Heart right ventricle (tissue), 16 donors: ENCODE measurements at places on chromosomes 4 and X.
A peak's percentile ranks its signal among the peaks of the same experiment; 100 is the strongest.

DNA sequence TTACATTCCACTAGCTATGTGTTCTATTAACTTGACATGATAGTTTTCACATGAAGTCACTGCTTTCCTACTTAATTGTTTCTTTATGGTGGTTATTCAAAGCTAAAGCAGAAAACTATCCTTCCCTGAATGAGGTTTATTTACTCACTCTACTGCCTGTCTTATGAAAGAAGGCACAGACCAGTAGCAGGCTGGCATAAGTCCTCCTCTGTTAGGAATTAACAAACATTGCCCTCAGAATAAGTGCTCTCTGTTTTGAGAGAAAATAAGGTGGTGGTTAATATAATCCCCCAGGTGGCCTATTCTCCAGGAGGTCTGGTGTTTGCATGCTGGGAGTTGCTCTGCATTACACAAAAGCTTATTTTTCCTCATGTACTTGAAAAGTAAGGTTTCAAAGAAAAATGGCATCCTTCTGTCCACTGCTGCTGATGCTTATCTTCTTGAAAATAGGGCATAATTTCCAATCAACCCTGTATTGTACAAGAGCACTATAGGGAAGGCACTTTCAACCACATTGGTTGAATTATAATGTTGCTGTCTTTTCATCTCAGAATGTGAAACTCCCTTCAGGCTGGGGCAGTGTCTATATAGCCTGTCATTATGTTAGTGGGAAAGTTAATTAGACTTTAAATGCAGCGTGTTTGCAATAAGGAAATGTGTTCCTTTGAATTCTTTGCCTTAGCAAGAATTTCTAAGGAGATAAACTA is 119.7 kb upstream of the TBC1D9 start:
- DNase-seq = no peak
- no peaks in the 10 kb centered on the region for H3K4me1 ChIP-seq
- no peaks in the 10 kb centered on the region for H3K36me3 ChIP-seq
- H3K27me3 ChIP-seq = no peaks in the 10 kb centered on the region

DNA sequence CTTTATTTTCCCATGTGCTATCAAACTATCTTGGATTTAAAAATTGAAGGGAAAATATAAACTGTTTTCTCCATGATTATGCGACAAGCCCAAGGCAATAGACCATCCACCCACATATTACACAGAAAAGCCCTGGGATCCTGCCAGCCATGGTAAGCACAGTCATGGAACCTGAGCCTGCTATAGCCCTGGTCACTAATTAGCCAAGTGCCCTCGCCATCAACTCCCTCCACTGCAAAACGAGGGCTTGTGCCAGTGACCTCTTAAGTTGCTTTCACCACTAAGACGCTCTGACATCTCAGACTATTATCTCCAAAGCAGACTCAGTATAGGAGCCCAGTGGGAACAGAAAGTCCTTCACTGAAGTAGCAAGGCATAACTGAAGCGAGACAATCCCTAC is 69.2 kb downstream of the NLGN4X start:
- DNase-seq = no peak
- H3K27me3 ChIP-seq = no peaks in the 10 kb centered on the region
- H3K4me3 ChIP-seq = no peak overlapping the region
- no peak overlapping the region for H3K27ac ChIP-seq

DNA sequence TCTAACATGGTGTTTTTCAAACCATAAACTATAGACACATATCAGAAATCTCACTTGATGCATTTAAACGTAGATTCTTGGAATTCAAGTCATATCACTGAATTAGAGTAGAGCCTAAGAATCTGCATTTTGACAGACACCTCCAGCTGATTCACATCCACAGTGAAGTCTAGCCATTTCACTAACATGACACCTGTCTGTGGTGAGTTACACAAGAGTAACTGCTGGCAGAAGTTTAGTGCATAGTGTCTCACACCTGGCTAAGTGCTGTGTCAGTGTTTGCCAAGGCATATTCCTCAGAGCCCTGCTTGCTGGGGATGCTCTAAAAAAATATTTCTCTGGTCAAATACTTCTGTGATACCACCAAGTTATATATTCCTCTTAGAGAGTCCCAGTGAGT is 237.5 kb upstream of the DIAPH2 start:
- no peak for DNase-seq
- no peaks in the 10 kb centered on the region for H3K4me1 ChIP-seq
- no peak overlapping the region for H3K4me3 ChIP-seq
- no peaks in the 10 kb centered on the region for H3K27me3 ChIP-seq
- H3K36me3 ChIP-seq = no peaks in the 10 kb centered on the region
- no peak overlapping the region for H3K27ac ChIP-seq

- no peak for DNase-seq
- no peak overlapping the region for H3K27ac ChIP-seq
- no peaks in the 10 kb centered on the region for H3K36me3 ChIP-seq
- H3K4me3 ChIP-seq = no peak overlapping the region
Observed at GRCh38 chr4:105133976-105134375, 12.7 kb upstream of the TET2 start.

GRCh38 chr4:55409468-55410171 is 13.9 kb downstream of the TMEM165 start:
- H3K4me3 ChIP-seq = no peak overlapping the region
- no peaks in the 10 kb centered on the region for H3K27me3 ChIP-seq
- H3K4me1 ChIP-seq = peaks cover 40% of the 10 kb centered on the region
- H3K36me3 ChIP-seq = peaks cover 68% of the 10 kb centered on the region
- H3K27ac ChIP-seq = peak overlapping the region; percentile 5
- peak; percentile 57 for DNase-seq

GRCh38 chrX:136468391-136469103 is 19.2 kb upstream of the BRS3 start:
- no peak overlapping the region for H3K4me3 ChIP-seq
- no peak overlapping the region for H3K27ac ChIP-seq
- DNase-seq = no peak
- H3K36me3 ChIP-seq = no peaks in the 10 kb centered on the region

DNA sequence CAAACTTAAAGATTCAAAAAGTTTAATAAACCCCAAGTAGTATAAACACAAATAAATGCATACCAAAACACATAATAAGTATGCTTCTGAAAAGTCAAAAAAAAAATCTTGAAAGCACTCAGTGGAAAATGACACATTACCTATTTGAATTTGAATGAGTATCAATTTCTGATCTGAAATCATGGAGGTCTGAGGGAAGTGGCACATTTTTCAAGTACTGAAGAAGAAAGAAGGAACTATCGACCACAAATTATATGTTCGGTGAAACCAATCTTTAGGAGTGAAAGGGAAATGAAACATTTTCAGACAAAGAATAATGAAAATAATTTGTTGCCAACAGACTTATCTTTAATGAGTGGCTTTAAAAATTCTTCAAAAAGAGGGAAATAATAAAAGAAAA is 12.1 kb upstream of the F9 start:
- H3K27me3 ChIP-seq = no peaks in the 10 kb centered on the region
- no peak overlapping the region for H3K27ac ChIP-seq
- no peaks in the 10 kb centered on the region for H3K4me1 ChIP-seq
- DNase-seq = no peak
- no peak overlapping the region for H3K4me3 ChIP-seq

GRCh38 chr4:62003695-62004094 is 803.6 kb downstream of the ADGRL3 start:
- DNase-seq = no peak
- H3K27me3 ChIP-seq = no peaks in the 10 kb centered on the region
- no peak overlapping the region for H3K27ac ChIP-seq
- H3K4me3 ChIP-seq = no peak overlapping the region
- no peaks in the 10 kb centered on the region for H3K4me1 ChIP-seq

- no peak overlapping the region for H3K27ac ChIP-seq
- H3K4me3 ChIP-seq = no peak overlapping the region
- H3K36me3 ChIP-seq = no peaks in the 10 kb centered on the region
- no peaks in the 10 kb centered on the region for H3K27me3 ChIP-seq
- H3K4me1 ChIP-seq = no peaks in the 10 kb centered on the region
Observed at GRCh38 chr4:137611998-137612700, 79.9 kb upstream of the PCDH18 start.

DNA sequence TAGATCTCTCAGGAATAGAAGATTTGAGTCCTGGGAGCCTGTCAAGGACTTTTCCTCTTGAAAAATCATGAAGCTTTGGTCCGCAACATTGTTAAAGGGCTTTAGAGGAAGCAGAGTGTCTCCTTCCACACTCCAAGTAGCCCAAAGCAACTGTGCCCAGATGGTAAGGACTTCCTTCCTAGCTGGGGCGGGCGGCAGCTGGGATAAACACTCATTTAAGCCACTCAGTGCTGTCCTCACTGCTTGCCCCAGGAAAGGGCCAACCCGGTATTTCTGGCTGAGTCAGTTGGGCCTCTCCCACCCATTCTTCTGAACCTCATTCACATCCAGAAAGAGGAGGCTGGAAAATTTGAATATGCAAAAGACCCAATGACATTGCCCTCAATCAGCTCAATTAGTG is 144.3 kb downstream of the CHIC2 start:
- peaks cover 4% of the 10 kb centered on the region for H3K4me1 ChIP-seq
- H3K27me3 ChIP-seq = no peaks in the 10 kb centered on the region
- DNase-seq = no peak
- no peak overlapping the region for H3K27ac ChIP-seq
- H3K36me3 ChIP-seq = no peaks in the 10 kb centered on the region
- H3K4me3 ChIP-seq = no peak overlapping the region

- no peaks in the 10 kb centered on the region for H3K27me3 ChIP-seq
- no peaks in the 10 kb centered on the region for H3K36me3 ChIP-seq
- peaks cover 24% of the 10 kb centered on the region for H3K4me1 ChIP-seq
- H3K4me3 ChIP-seq = peak overlapping the region; percentile 95
- H3K27ac ChIP-seq = peak overlapping the region; percentile 79
Observed at GRCh38 chr4:98928131-98928504, 815 bp downstream of the EIF4E start.

- H3K27me3 ChIP-seq = no peaks in the 10 kb centered on the region
- no peaks in the 10 kb centered on the region for H3K36me3 ChIP-seq
- H3K4me3 ChIP-seq = no peak overlapping the region
- no peak overlapping the region for H3K27ac ChIP-seq
- peaks cover 33% of the 10 kb centered on the region for H3K4me1 ChIP-seq
Observed at GRCh38 chr4:76947369-76947768, 2.2 kb upstream of the SEPTIN11 start.

DNA sequence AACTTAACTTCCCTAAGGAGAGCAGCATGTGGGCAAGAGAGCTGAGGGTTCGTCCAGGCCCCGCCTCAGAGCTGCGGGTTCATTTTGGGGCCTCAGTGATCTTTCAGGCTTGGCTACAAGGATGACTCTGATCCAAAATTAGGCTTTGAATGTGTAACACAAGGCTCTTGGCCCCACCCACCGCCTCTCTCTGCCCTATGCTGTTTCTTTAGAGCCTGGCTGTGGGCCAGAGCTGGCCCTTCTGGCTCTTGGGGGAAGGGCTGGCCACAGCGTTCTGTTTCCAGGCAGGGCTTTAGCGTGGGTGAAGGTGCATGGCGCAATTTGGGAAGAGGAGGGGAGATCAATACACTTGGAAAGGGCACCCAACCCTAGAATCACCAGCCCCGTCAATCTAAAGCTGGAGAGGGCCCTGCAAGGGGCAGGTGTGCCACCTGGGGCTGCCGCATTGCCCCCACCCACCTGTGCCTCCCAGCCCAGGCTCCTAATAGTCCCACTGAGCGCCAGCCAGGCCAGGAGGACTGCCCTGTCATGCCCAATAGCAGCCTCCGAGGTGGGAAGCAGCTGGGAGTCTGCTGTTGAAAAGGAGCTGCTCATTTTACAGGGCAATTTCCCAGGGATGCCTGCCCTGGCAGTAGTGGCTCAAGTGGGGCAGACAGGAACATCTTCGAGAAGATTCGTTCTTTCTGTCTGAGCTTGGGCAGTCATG is 84.5 kb upstream of the MAML3 start:
- DNase-seq = peak; percentile 87
- H3K4me1 ChIP-seq = peaks cover 39% of the 10 kb centered on the region
- H3K36me3 ChIP-seq = no peaks in the 10 kb centered on the region
- peak overlapping the region; percentile 92 for H3K27ac ChIP-seq
